ENCODE measurements at places on chromosomes 1 and 21.
A peak's percentile ranks its signal among the peaks of the same experiment; 100 is the strongest.

- DNase-seq = no peak
Observed at GRCh38 chr1:179082333-179082998, 596 bp downstream of the TOR3A start.

DNA sequence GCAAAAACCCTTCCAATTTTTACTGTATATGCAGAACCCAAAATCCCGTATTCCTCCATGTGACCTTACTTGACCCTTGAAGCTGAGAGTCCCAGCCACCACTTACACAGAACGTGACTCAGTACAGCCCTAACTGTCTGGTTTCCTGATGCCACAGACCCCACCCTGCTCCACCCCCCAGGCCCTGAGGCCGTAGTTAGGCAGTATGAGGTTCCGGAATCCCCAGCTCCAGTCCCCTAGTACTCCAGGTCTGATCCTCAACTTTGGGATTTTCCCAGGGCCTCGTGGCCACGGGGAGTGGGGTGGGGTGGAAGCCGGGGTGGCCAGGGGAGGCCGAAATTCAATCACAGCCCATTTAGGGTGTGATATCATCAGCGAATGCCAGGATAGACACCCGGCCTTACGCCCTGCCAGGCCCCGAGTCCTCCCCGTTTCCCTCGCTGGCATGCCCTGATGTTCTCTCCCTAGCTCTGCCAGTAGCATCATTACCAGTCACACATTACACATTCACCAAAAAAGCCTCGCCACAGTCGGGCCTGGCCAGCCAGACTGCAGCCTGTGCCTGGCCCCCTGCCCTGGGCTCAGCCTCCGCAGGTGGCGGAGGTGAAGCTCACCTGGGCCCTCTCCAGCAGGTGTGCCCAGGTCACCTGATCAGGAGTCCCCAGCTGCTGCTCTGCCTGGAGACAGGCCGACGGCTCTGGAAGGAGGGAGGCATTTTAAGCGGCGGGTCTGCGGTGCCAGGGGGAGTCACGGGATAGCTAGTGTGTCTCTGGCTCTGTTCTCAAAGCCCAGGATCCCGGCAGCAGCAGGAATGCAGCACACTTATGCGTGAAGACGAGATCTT is 70.8 kb downstream of the SCCPDH start:
- peak; percentile 21 for DNase-seq

- no peak for DNase-seq
Observed at GRCh38 chr1:68268896-68269483, 36.7 kb upstream of the WLS start.

DNA sequence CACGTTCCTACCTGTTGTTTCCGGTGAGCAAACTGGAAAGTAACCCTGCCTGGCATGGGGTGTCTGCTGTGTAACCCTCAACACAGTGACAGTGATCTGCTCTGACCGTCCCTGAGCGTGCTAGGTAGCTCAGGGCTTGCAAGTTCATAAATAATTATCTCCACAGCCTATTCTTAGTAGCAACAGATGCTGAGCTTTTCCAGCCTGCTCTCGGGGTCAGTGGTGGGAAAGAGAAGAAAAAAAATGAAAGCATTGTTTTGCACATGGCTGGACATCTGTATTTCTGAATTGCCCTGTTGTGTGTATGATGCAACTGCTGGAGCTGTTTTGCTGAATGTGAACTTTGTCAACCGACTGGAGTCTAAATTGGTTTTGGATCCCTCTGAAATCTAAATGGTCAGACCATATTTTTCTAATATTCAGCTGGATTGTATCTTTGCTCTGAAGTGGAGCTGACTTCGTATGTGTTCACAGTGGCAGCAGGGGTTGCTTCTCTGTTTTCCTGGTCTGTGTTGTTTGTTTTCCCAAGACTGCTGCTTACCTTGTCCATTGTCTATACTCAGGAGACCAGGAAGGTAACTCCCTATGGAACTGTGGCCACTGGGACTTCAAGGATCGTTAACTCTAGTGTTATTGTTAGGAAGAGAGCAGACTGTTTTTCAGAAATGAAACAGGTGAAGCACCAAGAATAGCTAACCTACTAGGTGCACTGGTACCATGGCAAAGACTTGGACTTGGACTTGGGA is 27.0 kb downstream of the TGFB2 start:
- peak; percentile 52 for DNase-seq

GRCh38 chr1:234608911-234609690 is 877 bp downstream of the IRF2BP2 start:
- DNase-seq = no peak

DNA sequence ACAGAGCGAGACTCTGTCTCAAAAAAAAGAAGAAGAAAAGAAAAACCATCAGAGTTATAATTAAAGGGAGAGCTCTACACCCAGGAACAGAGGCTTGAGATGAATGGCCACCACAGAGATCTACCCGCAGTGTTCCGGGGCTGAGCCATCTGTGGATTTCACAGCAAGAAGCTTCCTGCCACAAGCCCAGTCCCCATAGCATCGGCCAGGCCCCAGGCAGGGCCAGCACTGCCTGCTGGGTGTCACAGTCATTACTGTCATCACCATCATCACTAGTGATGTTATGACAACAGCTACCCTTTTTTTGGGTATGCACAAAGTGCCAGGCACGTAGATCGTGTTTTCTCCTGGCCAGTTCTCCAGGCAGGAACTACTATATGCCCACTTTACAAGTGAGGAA is 111.6 kb upstream of the VAMP3 start:
- no peak for DNase-seq

DNA sequence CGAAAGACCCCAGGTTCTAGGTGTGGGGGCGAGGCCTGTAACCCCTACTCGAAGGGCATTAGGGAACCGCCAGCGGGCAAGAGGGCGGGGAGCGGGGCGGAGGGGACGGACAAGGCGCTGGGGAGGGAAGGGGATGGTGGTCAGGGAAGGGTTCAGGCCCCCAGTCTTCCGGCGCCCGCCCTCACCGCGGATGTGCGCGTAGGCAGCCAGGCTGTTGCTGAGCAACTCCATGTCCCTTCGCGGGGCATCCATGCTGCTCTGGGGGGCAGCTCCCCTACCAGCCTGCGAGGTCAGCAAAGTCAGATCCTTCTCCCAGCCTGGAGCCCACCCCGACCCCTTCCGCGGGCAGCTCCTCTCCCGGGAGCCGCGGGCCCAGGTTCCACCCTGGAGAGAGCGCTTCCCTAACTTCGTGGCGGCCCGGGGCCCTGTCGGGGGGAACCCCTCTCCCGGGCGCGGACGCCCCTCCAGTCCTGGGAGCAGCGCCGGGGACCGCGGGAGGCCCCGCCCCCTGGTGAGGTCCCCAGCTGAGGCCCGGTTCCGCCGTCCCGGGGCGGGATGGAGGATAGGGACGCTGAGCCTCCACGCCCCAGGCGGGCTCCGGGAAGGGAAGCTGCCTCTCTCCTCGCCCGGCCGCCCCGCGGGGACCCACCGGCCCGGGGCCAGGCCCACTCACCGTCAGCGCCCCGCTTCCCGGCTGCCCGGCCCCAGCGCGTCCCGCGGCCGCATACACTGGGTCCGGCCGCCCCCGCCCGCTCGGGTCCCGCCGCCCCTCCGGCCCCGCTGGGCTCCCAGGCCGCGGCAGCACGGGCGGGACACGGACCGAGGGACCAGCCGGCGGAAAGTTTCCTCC is 434 bp downstream of the EVA1B start:
- DNase-seq = no peak

GRCh38 chr1:228457017-228457395 is 30.2 kb upstream of the RNF187 start:
- no peak for DNase-seq

DNA sequence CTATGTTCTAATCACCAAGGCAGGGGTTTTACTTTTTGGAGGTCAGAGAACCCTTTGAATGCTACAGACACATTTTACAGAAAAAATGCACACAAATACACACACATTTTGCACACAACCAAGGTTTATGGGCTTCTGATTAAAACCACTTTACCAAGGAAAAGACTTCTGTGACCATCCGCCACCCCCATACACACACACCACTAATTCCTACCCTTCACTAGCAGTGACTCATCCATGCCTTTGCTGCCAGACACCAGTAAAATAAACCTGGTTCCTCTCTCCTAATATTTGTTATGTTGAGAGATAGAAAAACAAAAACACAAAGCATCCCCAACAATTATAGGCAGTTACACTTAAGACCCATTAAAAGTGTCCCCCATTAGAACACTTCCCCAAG is 12.9 kb downstream of the PIGM start:
- DNase-seq = no peak

DNA sequence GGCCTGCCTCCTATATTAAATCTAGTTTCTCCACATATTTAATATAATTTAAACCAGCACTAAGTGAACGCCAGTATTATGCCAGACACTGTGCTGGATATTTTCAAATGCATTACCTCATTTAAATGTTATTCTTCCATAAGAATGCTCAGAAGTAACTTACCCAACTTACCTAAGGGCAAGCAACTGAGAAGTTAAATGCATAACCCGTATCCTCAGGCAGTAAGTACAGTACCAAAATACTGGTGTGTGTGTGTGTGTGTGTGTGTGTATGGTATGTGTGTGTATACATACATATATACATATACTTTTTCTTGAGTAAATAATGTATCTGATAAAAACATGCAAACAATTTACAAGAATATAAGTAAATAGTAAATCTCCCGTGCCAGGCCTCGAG is 9.0 kb upstream of the TRIM45 start:
- no peak for DNase-seq

- no peak for DNase-seq
Observed at GRCh38 chr1:184422490-184423233, 35.8 kb downstream of the C1orf21 start.

- no peak for DNase-seq
Observed at GRCh38 chr1:26353210-26353859, 595 bp downstream of the CRYBG2 start.

GRCh38 chr1:97252076-97252475 is 530.5 kb downstream of the PTBP2 start:
- DNase-seq = no peak

- DNase-seq = no peak
Observed at GRCh38 chr1:177439301-177439700, 268.5 kb downstream of the BRINP2 start.

DNA sequence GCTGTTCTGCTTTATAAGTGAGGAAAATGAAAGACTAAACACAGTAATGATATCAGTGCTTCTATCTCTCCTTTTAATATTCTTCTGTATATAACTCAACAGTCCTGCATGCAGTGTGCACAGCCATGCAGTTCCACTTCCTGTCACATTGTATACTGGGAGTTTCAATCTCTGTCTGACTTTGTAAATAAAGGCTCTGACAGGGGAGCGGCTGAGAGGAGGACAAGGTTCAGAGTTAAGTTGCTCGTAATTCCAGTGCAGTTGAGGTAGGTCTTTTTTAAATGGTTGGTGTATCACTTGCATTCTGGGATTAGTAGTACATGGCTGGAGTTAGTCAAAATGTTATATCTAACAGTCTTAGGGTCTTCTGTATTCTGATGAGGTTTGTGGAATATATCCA is 264.5 kb downstream of the OLFM3 start:
- DNase-seq = no peak

GRCh38 chr1:115811140-115811828 is 29.6 kb downstream of the NHLH2 start:
- DNase-seq = no peak

DNA sequence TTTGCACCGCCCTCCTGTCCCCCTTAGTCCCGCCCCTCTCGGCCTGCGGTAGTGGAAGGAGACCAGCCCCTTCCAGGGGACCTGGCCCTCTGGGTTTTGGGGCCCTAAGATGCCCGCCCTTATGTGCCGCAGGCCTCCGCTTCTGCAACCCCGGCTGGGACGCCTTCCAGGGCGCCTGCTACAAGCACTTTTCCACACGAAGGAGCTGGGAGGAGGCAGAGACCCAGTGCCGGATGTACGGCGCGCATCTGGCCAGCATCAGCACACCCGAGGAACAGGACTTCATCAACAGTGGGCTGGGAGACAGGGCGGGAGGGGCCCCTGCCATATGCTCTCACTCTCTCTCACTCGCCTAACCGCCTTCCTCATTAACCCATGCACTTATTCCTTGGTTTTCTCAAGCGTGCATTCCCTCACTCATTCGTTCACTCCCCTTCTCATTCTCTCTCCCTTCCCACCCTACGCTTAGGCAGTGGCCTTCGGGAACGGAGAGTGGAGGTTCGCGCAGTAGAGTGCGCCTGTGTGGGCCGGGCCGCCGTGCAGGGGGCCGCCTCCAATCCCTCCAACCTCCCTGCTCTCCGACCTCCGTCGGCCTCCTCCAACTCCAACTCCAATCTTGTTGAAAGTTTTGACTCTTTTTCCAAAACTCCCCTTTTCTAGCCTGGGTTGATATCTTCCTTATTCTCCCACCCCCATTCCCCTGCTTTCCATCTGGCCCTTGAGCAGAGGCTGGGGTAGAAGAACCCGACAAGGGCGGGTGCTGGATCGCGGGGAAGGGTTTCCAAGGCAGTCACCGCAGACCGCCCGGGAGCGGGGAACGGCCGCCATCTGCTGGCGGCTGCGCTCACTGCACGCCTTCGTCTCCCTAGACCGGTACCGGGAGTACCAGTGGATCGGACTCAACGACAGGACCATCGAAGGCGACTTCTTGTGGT is 15.2 kb downstream of the BCAN start:
- DNase-seq = no peak

DNA sequence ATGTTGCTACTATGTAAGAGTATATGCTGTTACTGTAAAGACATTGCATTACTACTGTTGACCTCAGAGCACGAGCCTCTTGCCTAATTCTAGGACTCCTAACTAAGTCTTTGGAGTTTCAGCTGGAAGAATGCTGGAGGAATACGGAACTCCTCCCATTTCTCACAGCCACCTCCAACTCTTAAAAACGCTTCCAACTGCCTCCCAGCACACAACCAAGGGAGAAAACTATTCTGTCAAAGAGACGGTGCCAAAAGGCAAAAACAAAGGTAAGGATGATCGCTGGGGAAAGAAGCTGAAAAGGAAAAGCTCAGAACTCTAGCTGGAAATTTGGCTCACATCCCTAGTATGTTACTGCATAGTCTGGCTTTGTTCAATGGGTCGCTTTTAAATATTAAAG is at the start of gene FMO2:
TSS of gene FMO2 (plus strand) at position 210 of the 400 bp plus-strand sequence. CDS start 414 bp downstream, outside the sequence.
- no peak for DNase-seq

- no peak for DNase-seq
Observed at GRCh38 chr1:93964777-93965200, 55.6 kb upstream of the GCLM start.

GRCh38 chr1:232335741-232336293 is 294.1 kb downstream of the SIPA1L2 start:
- no peak for DNase-seq

DNA sequence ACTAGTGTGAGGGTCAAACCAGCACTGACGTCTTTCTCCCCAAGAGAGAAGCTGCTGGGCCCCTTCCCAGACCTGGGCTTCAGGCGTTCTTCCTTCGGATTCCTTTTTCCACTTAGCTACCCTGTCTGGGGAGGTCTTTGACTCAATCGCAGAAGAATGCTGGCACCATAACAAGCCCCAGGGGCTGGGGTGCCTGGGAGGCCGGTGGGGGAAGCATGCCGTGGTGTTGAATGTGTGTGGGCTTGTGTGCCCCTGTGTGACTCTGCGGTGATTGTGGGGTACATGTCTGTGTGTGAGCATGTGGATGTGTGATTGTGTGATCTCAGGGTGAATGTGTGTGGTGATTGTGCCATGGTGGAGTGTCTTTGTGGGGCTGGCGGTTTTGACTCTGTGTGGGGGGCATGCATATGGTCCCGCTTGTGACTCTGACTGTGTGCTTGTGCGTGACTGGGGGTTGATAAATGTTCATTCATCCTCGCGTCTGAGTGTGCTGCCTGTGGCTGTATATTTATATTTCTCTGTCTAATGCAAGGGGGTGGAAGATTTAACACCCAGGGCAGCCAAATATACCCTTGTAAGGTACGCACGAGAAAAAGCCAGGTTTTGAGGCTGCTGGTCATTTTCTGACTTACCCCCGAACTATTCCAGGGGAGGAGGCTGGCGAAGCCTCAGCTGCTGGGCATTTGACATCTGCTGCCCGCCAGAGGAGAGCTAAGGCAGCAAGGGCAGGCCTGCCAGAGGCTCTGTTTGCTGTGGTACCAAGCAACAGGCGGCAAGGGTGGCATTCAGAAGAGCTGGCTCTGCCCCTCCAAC is 1.1 kb upstream of the SYNC start:
- peak; percentile 39 for DNase-seq
